ENCODE measurements at places on chromosomes 16 and 17.

DNA sequence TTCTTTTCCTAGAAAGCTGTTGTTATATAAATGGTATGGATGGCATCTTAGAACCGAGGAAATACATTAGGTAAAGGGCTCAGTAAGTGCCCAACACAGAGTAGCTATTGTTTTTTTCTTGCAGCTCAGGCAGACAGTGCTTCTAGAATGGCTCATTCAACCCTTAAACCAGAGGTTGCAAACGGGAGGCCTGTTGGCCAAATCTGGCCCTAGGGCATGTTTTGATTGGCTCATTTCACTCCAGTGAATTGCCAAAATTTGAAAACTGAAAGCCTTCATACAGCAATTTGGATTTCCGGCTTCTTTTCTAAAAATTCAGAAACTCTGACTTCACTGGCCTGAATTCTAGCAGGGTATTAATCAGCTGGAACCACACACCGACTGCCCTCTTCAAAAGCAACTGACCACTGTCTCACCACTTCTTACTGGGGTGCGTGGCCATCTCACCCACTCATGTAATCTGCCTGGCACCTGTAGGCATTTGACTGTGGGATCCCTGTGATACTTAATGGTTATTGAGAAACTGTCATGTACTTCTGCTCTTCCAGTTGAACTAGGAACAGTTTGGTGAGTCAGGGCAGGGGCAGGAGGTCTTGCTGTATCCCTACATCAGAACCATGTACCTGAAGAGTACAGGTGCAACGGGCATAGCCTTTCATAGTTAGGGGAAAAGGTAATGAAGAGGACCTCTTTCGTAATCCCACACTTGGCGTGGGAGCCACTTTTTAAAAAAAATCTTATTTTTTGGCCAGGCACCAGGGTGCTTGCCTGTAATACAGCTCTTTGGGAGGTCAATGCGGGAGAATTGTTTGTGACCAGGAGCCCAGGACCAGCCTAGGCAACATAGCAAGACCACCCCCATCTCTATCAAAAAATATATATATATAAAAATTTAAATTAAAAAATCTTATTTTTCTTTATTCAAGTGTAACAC is 53.6 kb upstream of the SCNN1B start:
- DNase-seq, result no peak

- no peak for DNase-seq
Measured at GRCh38 chr17:74883241-74883745, 10.1 kb downstream of the FADS6 start.

DNA sequence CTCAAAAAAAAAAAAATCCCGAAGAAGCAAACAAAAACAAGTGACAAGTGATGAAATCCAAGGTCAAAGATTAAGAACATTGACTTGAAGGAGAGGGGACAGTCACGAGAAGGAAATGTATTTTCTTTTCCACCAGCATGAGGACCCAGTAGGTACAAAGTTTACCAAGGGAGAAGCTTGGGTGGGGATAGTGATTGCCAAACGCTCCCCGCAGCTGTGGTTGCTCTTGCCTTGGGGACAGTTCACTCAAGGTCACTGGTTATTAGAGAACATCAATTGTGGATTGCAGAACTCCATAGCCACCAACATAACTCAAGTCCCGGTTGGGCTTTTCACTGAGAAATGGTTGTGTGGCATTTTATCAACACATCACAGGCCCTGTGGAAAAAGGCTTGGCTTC is 27.0 kb downstream of the RSL1D1 start:
- no peak for DNase-seq

- DNase-seq, result no peak
Measured at GRCh38 chr17:64774888-64775540, 112.9 kb upstream of the SMURF2 start.

DNA sequence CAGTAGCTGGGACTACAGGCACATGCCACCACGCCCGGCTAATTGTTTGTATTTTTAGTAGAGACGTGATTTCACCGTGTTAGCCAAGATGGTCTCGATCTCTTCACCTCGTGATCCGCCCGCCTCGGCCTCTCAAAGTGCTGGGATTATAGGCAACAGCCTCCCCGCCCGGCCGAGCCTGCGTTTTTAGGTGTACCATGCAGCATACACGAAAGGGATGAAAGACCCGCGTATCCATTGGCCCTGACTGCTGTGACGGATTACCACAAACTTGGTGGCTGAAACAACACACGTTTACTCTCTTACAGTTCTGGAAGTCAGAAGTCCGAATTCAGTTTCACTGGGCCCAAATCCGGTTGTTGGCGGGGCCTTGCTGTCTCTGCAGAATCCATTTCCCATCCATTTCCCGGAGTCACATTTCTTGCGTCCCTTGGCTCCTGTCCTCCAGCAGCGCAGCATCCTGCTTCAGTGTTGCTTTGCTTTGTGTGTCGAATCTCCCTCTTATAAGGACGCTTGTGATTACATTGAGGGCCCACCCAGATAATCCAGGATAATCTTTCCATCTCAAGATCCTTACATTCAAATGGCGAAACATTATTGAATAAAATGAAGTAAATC is 8.3 kb upstream of the GUCY2D start:
- no peak for DNase-seq

- no peak for DNase-seq
Measured at GRCh38 chr17:9999919-10000695, 95.0 kb upstream of the RCVRN start.

DNA sequence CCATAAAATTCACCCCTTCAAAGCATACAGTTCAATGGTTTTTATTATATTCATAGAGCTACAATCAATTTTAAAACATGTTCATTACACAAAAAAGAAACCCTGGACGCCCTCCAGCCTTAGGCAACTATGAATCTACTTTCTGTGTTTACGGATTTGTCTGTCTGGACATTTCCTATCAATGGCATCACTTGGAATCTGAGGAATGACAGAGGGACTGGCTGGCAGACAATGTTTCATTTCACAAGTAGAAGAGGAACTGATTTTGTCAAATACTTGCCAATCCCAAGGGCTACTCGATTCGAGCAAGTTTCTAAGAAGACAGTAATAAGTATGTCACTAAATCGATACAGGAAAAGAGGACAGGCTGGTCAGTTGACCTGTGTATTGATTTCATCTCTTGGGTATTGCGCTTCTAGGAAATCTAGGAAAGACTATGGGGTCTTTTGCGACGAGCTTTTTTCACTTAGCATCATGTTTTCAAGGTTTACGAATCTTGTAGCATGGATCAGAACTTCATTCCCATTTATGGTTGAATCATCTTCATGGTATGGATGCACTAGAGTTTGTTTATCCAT is 56.6 kb downstream of the RGS9 start:
- no peak for DNase-seq

- no peak for DNase-seq
Measured at GRCh38 chr16:88807142-88807625, 3.6 kb downstream of the CDT1 start.

DNA sequence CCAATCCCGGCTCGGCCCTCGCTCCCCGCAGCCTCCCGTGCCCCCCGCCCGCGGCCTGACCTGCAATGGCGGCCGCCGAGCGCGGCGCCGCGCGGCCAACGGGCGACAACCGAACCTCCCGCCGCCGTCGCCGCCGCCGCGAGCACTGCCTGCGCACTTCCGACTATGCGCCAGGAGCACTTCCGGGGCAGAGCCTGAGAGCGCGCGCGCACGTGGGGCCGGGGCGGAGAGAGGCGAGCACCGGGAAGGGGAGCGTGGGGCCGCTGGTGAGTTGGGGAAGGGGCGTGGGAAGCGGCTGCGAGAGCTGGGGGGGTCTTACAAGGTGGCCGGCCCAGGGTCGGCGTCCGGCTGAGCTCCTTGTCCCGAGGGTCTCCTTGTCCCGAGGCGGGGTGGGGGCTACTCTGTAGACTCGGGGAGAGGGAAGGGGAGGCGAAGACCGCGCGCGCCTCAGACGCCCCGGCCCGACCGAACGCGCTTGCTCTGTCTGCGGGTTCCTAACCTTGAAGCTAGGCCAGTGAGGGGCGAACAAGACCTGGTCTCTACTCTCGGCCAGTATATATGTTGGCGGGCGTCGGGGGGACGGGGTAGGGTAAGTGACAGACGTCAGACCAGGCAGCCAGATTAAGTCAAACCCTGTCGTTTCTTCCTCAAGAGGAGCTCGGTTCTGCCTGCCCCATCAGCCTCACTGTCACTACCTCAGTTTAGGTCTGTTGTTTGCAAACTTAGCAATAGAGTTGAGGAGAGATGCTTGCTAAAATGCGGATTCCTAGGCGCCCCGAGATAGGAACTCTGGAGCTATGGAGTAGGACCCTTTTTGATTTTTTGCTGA is at the start of the genes CHTF8 and UTP4:
CHTF8 (minus strand) TSS at position 165 of the 829 bp plus-strand sequence. CDS start 11,130 bp downstream, outside the sequence.
UTP4 (plus strand) TSS at position 226 of the 829 bp plus-strand sequence. CDS start 811 bp downstream, outside the sequence.
- peak; percentile 97 for DNase-seq
